ENCODE measurements at places on chromosomes 5 and 9.
A peak's percentile ranks its signal among the peaks of the same experiment; 100 is the strongest.

GRCh38 chr5:43941806-43942205 is 338.8 kb downstream of the NNT start:
- DNase-seq = no peak

GRCh38 chr9:107388890-107389289 is 100.7 kb downstream of the KLF4 start:
- DNase-seq = no peak

GRCh38 chr5:26553079-26553478 is 485.3 kb downstream of the CDH9 start:
- no peak for DNase-seq

DNA sequence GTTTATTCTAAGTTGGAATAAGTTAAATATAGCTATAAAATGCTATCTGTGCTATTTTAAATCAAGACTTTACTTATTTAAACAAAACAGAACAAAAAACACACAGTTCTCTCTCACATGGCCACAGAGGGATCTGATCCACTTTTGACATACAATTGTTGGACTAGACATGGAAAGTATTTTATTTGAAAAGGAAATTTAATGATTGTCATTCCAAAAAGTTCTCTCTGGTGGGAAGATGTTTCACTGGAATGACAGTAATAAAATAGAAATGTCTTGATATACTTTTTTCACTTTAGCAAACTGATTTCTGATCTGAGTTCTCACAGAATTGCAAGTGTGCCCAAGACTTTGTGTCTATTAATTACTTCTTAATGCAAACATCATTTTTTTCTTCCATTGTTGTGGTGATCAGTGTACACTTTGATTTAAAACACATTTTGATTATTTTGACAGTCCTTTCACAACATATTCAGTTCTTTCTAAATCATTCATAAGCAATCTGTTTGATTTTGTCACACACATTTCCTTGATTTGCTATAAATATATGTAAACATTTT is 30.1 kb upstream of the MINAR2 start:
- no peak for DNase-seq

DNA sequence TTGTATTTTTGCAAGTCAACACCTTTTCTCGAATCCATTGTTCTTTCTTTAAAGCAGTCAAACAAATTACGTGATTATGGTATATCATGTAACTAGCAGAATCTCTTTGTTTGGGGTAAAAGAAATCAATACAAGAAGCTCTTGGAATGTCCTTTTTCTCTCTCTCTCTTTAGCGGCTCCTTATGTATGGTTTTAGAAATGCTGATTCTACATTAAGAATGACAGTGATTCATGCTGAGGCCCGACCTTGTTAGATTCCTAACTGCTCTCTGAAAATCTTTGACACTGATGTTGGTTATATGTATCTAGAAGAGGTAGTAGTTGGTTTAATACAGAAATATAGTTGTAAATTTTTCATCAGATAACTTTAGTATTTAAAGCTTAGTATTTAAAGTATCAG is 76.4 kb downstream of the SNX24 start:
- DNase-seq = peak; percentile 44

DNA sequence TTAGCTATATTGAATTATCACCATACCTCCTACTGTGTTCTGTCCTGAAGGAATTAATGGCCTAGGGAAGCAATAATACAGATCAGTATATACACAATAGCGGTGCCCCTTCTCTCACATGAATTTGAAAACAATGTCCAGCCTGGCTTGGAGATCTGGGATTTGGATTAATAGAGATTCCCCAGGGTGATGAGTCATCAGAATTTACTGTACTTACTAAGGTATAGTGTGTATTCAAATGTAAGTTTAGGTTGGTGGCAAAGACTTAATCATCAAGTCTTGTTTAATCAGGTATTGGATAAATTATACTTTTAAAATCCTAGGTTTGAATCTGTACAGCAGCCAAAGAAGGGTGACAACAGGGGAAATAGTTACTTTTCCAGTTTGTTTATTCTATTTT is 121.5 kb downstream of the FEM1C start:
- no peak for DNase-seq

DNA sequence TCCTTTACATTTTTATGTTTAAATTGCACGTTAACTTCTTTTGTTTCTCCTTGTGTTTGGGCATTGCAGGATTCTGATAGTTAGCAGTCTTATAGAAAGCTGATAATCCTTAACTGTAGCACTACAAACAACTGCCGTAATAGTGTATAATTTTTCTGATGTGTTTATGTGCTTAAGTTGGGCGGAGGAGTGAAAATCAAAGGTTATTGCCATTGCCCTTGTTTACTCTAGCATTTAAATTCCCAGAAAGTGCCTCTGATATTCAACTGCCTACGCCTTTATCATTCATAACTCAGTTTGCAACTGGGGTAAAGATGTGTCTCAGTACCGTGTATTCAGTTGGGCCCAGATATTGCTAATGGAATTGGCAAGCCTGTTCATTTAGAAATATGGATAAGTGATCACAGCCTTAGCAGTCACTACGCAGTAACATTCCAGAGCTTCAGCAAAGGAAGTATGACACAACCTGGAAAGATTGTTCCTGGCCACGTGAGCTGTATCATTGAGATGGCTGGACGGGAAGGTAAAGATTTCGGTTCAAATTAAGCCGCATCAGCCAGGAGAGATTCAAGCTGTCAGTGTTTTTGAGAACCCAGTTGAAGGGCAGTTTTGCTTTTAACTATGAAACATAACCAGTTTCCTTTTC is 28.1 kb upstream of the LRRTM2 start:
- DNase-seq = peak; percentile 38

DNA sequence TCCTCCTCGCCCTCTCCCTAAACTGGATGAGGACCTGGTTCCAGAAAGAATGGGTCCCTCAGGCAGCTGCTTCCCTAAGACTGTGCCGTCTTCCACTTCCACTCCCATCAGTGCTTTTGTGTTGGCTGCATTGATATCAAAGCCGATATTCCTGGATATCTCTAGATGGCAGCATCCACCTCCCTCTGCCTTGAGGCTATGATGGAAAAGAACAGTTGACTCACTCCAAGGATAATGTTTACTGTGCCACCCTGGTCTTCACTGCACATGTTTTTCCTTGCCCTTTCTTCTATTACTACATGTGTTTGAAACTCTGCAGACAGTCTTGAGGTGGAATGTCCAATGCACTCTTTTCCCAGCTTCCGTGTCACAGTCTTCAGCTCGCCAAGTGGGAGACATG is 211.6 kb downstream of the MAST4 start:
- DNase-seq = peak; percentile 36

DNA sequence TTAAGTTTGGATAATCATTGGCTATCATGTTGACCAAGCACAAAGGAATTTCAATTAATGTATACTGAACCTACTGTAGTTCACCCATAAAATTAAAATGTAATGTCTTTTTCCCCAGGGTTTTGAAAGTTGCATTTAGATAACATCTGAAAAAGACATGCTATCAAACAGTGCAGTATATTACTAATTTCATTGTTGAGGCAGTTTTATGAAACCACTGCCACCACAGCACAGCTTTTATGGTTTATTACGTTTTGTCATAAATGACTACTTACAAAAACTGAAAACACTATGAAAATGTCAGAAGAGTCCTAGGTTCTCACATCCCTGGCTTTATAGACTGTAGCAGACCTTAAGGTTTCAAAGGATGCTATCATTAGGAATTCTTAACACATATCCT is 32.0 kb upstream of the HAPLN1 start:
- DNase-seq = no peak

- DNase-seq = no peak
Observed at GRCh38 chr5:67263656-67264408, 67.2 kb upstream of the CD180 start.

DNA sequence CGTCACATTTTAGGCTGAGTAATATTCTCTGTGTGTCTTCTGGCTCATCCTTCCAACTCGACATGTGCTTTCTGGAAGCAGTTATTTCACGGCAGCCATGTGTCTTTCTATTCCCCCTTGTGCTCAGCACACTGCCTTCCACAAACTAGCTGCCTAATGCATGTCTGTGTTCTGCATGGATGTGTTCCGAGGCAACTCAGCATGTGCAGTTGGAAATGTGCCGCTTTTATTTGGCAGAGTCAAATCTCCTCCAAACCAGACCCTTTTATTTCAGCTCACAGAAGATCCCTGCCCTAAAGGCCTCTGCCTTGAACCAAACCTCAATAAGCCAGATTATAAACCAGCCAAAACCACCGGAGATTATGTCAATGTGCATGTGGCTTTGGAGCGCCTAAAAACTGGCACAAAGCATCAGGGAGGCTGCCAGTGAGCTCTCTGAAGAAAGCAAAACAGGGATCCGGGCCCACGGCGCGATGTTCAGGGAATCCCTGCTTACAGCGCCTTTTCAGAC is 360.2 kb downstream of the DEPDC1B start:
- DNase-seq = no peak

- no peak for DNase-seq
Observed at GRCh38 chr5:173329491-173330337, 1.5 kb upstream of the STC2 start.

- no peak for DNase-seq
Observed at GRCh38 chr5:54150841-54151240, 159.5 kb downstream of the ARL15 start.

DNA sequence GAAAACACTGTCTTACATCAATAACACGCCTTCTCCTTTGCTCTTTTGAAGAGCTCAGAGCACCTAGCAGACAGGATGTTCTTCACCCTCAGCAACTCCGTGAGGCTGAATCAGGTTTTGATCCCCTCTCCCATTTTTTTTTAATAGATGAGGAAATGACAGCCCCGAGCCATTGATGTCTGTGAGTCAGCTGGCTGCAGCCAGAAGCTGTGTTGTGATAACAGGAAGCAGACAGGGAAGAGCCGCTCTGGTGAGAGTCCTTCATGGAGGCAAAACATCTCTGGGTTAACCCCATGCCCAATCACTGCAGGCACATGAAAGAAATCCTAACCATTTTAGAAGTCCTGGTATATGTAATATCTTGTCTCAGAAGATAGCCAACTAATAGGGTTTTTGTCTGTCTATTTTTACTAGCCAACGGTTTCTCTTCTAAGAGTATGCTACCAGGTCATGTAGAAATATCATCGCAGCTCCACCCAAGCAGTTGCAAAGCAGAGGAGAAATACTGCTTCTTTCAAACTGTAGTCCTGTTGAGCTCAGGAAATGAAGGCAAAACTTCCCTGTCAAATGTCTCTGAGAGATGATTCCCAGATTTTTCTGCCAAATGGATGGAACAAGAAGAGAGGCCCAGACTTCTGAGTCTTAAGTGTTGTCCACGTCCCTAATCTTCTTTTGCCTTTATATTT is 568.9 kb downstream of the CCDC171 start:
- DNase-seq = peak; percentile 47

DNA sequence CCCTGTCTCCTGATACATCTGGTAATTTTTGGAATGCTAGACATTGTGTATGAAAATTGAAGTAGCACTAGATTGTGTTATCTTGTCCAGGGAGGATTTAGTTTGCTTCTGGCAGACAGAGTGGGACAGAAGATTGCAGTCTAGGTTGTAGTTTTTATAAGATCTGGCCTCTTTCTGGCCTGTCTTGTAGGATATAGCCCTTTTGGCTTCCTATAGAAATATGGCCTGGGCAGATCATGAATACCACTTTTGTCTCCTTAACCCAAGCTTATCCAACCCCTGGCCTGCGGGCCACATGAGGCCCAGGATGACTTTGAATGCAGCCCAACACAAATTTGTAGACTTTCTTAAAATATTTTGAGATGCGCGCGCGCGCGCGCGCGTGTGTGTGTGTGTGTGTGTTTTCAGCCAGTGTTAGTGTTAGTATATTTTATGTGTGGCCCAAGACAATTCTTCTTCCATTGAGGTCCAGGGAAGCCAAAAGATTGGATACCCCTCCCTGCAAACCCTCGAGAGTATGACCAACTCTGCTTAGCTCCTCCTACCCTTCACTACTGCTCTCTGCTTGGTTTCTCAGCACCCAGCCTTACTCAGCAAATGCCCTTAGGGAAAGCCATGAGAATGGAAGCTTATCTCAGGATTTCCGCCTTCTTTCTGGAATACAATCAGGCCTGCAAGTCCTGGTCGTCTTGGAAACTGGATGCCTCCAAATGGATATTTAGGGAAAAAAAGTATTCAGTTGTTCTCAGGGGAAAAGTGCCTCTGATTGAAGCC is 26.5 kb downstream of the ANKRD33B start:
- DNase-seq = peak; percentile 65

- no peak for DNase-seq
Observed at GRCh38 chr9:91436841-91437240, 13.2 kb upstream of the NFIL3 start.

GRCh38 chr5:17218353-17219005 is 1.0 kb downstream of the BASP1 start:
- DNase-seq = peak; percentile 40

GRCh38 chr9:127563579-127563978 is 48.5 kb upstream of the STXBP1 start:
- no peak for DNase-seq

- no peak for DNase-seq
Observed at GRCh38 chr5:86864051-86864450, 246.3 kb downstream of the COX7C start.

- no peak for DNase-seq
Observed at GRCh38 chr5:150658699-150659265, 2.3 kb upstream of the MYOZ3 start.

GRCh38 chr5:107196500-107197059 is 474.2 kb downstream of the EFNA5 start:
- no peak for DNase-seq

GRCh38 chr5:142360051-142360498 is 35.3 kb upstream of the SPRY4 start:
- DNase-seq = no peak

GRCh38 chr9:119667163-119667562 is 297.9 kb upstream of the BRINP1 start:
- DNase-seq = no peak

- DNase-seq = no peak
Observed at GRCh38 chr5:169904059-169904458, 76.2 kb downstream of the INSYN2B start.

- DNase-seq = no peak
Observed at GRCh38 chr5:1746371-1747078, 53.1 kb downstream of the MRPL36 start.

GRCh38 chr5:152560512-152561137 is 155.5 kb upstream of the NMUR2 start:
- peak; percentile 39 for DNase-seq

GRCh38 chr5:140205216-140205615 is 30.2 kb downstream of the CYSTM1 start:
- peak; percentile 51 for DNase-seq

GRCh38 chr5:54629115-54629514 is 111.6 kb downstream of the SNX18 start:
- DNase-seq = no peak

- no peak for DNase-seq
Observed at GRCh38 chr5:93594591-93595419, 11.8 kb downstream of the NR2F1 start.
